ENCODE measurements at places on chromosomes 6 and 20.
A peak's percentile ranks its signal among the peaks of the same experiment; 100 is the strongest.

GRCh38 chr6:39215640-39216158, 13.6 kb downstream of the KCNK5 start:
- DNase-seq: no peak

DNA sequence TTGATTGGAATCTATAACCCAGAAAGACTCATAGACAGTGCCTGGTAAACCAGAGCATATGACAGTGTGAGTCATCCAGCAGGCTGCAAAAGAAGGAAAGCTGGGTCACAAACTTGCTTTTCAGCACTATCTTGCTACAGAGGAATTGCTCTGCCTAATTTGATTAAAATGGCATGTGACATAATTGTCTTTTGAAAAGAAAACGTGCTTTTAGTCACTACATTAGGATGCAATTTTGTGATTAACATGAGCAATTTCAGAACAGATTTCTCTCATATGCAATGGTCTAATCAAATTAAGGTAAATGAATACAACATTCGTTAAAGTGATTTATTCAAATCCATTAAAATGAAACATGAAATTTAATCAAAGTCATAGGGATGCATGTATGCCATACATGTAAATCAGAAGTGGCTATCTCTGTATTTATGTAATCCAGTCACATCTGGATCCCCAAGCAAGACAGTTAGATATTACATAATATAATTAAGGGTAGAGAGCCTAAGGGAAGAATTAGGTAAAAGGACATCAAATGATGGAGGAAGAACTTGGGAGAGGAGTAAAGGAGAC, 400.0 kb upstream of the HTR1E start:
- DNase-seq: no peak

DNA sequence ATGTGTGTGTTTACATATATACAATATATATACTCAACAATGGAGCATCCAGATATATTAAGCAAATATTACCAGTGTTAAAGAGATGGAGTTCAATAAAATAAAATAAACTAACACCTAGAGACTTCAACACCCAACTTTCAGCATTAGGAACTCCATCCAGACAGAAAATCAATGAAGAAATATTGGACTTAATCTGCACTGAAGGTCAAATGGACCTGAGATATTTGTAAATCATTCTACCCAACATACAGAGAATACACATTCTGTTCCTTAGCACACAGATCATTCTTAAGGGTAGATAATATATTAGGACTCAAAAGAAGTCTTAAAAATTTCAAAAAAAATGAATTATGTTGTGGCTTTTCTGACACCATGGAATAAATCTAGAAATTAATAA, 832.3 kb upstream of the ADGRB3 start:
- no peak for DNase-seq

GRCh38 chr20:50565871-50566270, 55.7 kb downstream of the PTPN1 start:
- no peak for DNase-seq

DNA sequence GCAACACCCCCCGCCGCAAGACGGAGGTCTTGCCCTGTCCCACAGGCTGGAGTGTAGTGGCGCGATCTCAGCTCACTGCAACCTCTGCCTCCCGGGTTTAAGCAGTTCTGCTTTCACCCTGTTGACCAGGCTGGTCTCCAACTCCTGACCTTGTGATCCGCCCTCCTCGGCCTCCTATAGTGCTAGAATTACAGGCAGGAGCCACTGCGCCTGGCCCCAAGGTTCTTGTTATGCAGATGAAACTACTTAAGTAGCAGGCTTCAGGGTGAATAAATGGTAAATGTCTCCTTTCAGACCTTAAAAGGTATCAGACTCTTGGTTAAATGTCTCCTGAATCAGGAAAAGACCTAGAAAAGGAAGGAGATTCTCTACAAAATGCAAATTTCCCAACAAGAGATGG, 95.4 kb upstream of the TMEM181 start:
- no peak for DNase-seq

- no peak for DNase-seq
Observed at GRCh38 chr6:151483994-151484393, 9.8 kb upstream of the CCDC170 start.

DNA sequence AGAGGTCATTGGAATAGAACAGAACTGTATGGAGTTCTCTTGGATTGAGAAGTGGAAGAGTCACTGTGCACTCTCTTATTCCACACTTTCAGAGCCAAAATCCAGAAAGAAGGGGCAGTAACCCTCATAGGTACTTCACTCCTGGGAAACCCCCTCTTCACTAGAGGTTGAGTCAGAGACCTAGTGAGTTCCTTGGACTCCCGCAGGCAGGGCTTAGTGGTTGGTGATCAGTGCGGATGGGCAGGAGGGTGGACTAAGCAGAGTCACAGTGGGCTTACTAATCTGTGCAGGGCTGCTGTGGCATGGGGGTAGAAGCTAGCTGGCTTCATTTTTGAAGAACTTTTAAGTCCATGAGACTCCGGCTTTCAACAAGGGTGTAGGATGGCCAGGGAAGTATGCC, 95.0 kb upstream of the MLN start:
- no peak for DNase-seq

DNA sequence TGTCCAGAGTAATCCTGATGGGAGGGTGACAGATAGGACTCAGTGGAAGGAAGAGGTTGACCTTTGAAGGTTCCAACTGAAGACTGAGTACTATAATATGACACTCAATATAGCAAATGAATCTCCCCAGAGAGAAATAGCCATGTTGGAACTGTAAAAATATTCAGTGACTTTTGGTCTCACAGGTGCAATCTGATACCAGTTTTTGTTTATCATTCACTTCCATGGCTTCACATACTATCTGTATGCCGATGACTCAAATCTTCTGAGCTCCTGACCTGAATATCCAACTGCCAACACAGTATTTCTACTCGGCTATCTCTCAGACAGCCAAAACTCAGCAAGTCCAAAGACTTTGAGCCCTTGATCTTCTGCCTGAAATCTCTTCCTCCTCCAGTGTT, 21.8 kb upstream of the PKHD1 start:
- no peak for DNase-seq

GRCh38 chr20:39019805-39020325, 57.7 kb downstream of the DHX35 start:
- no peak for DNase-seq

GRCh38 chr6:149202952-149203351, 114.6 kb upstream of the TAB2 start:
- no peak for DNase-seq

DNA sequence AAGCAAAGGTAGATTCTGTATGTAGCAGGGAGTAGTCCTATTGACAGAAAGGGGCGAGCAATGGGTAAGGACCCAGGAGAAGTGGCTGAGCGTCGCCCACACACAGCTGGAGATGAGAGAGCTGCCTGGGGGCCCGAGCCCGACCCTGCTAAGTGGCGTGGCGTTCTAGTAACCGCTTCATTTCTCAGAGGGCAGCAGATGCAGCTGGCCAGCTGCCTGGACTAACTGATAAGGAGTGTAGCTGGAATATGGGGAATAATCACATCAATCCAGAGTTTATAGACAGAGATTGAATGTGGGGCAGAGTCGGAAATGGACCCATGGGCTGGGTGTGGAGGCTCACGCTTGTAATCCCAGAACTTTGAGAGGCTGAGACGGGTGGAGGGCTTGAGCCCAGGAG, 64.4 kb downstream of the EZR start:
- DNase-seq: peak; percentile 25

DNA sequence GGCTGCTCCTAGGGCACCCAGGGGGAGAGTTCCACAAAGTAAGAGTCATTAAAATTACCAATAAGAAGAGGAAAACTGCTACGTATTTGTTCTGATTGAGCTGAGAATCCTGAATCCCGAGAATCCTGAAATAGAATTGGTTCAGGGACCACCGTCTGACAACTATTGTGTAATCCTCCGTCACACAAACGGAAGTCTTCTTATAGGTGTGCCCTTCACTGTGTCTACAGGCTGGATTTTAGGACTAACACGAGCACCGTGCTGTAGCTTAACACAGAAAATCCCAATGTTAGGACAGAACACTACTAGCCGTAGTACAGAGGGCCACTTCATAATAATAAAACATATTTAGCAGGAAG, 50.6 kb upstream of the RNF182 start:
- no peak for DNase-seq

DNA sequence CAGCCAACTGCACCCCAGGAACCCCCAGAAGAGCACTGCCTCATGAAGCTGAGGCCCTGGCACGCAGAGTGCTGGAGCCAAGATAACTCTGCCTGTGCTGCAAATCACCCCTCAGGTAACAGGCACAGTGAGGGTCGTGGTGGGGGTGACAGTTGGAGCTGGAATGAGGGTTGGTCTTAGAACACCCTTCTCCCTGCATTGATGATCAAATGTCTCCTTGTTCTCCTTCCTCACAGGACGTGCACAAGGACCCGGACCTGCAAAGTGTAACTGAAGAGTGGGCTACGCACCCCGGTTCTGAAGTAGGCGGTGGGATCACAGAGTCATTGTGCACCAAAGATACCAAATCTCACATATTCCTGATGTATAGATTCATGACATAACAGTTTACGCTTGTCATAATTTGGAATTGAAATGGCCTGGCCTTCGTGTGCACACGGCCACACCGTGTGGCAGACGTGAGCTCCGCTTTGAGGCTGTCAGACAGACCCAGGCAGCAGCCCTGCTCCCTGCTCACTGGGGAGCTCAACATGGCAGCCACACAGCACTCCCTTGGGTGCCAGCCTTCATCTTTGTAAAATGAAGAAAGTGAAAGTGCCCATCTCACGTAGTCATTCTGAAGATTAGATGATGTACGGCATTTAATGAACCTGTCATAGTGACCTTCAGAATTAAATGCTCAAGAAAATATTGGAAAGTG, 8.8 kb downstream of the THBS2 start:
- DNase-seq: no peak

- no peak for DNase-seq
Observed at GRCh38 chr6:16690608-16691142, 70.6 kb downstream of the ATXN1 start.

All from H7 (cell line).